Suprapubic skin (tissue), 4 donors: ENCODE measurements at places on chromosomes 13 and 19. TPM values are rescaled to one million over a fixed set of nuclear protein-coding genes. Genes with fewer than 3 reads are reported as not detected.

ZNF524 gene
- 29.4 TPM for total RNA-seq

PCDH8 gene
- total RNA-seq: 1.3 TPM

GRCh38 chr13:58266271-58266670 is 634.7 kb downstream of the PCDH17 start:
- DNase-seq: no peak
- H3K27ac ChIP-seq: no peak overlapping the region
- H3K36me3 ChIP-seq: no peaks in the 10 kb centered on the region
- H3K27me3 ChIP-seq: no peaks in the 10 kb centered on the region
- no peaks in the 10 kb centered on the region for H3K4me1 ChIP-seq

GRCh38 chr13:50448535-50448998 is 394.9 kb downstream of the DLEU7 start:
- H3K27me3 ChIP-seq: no peaks in the 10 kb centered on the region
- peaks cover 4% of the 10 kb centered on the region for H3K4me1 ChIP-seq
- H3K27ac ChIP-seq: no peak overlapping the region
- no peak for DNase-seq

DNA sequence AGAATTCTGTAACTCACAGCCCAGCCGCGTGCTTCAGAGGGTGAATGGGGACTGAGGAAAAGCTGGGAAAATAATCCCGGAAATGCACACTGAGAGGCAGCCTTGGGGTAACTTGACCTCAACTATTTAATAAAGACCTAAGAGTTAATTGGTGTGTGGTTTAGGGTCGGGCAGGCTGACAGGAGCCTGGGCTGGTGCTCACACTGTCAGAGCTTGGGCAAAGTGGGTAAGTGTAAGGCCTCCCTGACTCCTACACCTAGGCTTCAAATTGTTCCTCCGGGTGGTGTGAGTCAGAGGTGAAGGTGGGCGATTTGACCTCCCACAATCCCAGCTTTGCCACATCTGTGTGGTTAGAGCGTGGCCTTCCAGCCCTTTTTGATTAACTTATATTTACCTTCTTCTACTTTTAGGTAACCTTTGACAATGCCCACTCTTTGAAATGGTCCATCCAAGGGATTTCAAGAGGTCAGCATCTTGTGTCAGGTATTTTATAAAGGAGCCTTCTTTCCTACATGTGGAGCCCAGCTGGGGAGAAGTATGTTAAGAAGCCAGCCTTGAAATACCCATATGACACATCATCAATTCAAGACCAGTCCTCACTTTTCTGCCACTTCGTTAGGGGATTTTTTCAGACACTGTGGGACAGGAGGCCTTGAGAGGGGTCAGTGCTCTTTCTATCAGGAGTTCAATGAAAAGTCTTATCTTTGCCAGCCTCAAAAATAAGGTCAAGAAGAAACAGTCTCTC is 114.2 kb downstream of the NUFIP1 start:
- H3K36me3 ChIP-seq: no peaks in the 10 kb centered on the region
- no peak for DNase-seq
- H3K4me1 ChIP-seq: no peaks in the 10 kb centered on the region
- H3K4me3 ChIP-seq: no peak overlapping the region
- H3K27ac ChIP-seq: no peak overlapping the region
- H3K27me3 ChIP-seq: peaks cover 6% of the 10 kb centered on the region

DNA sequence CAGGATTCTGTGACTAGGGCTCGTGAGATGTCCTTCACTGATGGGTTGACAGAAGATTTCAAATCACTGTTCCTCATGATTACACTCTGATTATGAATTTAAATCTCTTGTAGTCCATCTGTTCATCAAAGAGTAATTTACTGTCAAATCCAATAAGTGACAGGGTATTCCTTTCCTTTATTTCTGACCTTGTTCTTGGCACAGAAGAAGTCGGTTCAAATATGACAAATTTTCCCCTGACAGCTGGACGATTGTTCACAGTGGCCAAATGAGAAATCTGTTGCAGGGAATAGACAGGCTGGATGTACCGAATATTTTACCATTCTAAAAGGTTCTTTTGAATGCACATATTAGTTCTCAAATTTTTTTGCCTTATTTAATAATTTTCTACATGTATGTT is 767.3 kb upstream of the GPC6 start:
- no peaks in the 10 kb centered on the region for H3K36me3 ChIP-seq
- DNase-seq: no peak
- no peaks in the 10 kb centered on the region for H3K4me1 ChIP-seq
- H3K27me3 ChIP-seq: no peaks in the 10 kb centered on the region
- H3K4me3 ChIP-seq: no peak overlapping the region

GRCh38 chr19:55676383-55676782 is 1.4 kb downstream of the EPN1 start:
- H3K36me3 ChIP-seq: peaks cover 53% of the 10 kb centered on the region
- H3K4me3 ChIP-seq: peak overlapping the region; percentile 91
- no peak for DNase-seq
- no peaks in the 10 kb centered on the region for H3K27me3 ChIP-seq

- H3K4me1 ChIP-seq: peaks cover 4% of the 10 kb centered on the region
- no peak overlapping the region for H3K4me3 ChIP-seq
- DNase-seq: peak; percentile 93
- peaks cover 14% of the 10 kb centered on the region for H3K36me3 ChIP-seq
Measured at GRCh38 chr19:47790398-47790814, 11.9 kb downstream of the SELENOW start.

- H3K4me1 ChIP-seq: peaks cover 49% of the 10 kb centered on the region
- no peaks in the 10 kb centered on the region for H3K27me3 ChIP-seq
- peak overlapping the region; percentile 83 for H3K4me3 ChIP-seq
- H3K36me3 ChIP-seq: no peaks in the 10 kb centered on the region
- DNase-seq: no peak
Measured at GRCh38 chr13:39038569-39039030, 344 bp downstream of the NHLRC3 start.

KCNRG gene
- 0.89 TPM for total RNA-seq

GRCh38 chr13:110265682-110266430 is 41.1 kb downstream of the COL4A1 start:
- peaks cover 14% of the 10 kb centered on the region for H3K27me3 ChIP-seq
- H3K4me1 ChIP-seq: peaks cover 43% of the 10 kb centered on the region
- DNase-seq: no peak
- H3K27ac ChIP-seq: peak overlapping the region; percentile 15
- H3K36me3 ChIP-seq: no peaks in the 10 kb centered on the region
- peak overlapping the region; percentile 21 for H3K4me3 ChIP-seq
